ENCODE measurements at places on chromosomes 1 and 21.

GRCh38 chr1:185426848-185427247, 109.8 kb upstream of the IVNS1ABP start:
- DNase-seq: no peak

DNA sequence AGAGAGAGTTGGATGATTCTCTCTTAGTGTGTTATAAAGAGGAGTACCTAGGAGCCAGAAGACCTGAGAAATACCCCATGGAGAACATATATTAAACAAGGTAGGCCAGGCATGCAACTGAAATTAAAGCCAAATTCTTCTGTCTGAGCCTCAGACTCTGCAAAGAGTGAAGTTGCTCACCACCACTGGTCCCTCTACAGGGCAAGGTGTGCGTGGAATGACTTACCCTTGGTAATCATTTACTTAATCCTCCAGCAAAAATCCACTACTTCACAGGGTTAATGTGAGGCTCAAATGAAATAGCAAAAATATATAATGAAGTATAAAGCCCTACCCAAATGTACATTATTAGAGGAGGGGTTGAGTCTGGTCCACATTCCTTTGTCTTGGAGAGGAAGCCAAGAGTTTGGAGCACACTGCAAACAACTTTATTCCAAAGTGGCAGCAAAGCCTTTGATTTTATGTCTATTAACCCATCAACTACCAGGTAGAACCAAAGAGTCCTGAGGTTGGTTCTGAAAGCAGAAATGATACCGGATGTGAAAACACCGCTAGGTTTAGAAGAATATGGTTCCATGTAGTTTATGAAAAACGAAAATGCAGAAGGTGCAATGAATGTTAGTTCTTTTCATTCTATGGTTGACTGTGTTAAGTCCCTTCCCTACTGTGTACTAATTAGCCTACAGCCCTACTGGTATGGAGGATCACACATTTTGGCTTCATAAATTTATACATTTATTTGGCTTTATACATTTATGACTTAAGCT, 8.5 kb downstream of the SSR2 start:
- no peak for DNase-seq

GRCh38 chr1:85473390-85473789, 8.4 kb upstream of the DDAH1 start:
- no peak for DNase-seq

GRCh38 chr21:34009193-34009592, 64.2 kb upstream of the MRPS6 start:
- DNase-seq: no peak

DNA sequence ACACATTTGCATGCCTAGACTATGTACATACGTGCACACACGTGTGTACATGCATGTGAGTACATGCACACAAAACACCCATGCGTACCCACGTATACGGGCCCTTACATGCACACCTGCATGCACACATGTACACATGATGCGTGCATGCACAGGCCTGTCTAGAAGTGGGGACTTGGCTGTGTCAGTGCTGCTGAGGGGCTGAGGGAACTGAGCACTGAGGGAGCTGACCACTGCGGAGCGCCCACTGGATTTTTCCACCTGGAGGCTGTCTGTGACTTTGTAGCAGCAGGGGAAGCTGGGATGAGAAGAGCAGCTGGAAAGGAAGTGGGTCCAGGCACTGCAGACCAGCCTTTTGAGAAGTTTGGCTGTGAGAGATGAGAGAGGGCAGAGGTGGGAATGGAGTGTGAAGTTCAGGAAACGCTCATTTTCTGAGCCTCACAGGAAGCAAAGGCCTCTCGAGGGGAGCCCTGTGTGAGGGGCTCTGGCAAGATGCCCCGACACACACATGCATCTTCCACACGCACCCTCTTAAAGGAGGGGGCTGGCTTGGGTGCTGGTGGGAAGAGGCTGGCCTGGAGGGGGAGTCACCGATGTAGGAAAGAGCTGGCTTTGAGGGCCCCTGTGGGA, 20.9 kb downstream of the PODN start:
- DNase-seq: no peak

- no peak for DNase-seq
Observed at GRCh38 chr21:17780539-17780938, 38.6 kb downstream of the C21orf91 start.

- no peak for DNase-seq
Observed at GRCh38 chr1:42679364-42679983, 2.7 kb upstream of the YBX1 start.

GRCh38 chr1:210527091-210527490, 198.4 kb downstream of the HHAT start:
- DNase-seq: no peak

GRCh38 chr1:94463765-94464330, 45.7 kb downstream of the ABCD3 start:
- no peak for DNase-seq

GRCh38 chr1:109784551-109785252, 21.0 kb upstream of the EPS8L3 start:
- DNase-seq: no peak

- no peak for DNase-seq
Observed at GRCh38 chr21:38496224-38496623, 2.1 kb downstream of the ERG start.

- DNase-seq: no peak
Observed at GRCh38 chr1:65105596-65105995, 42.4 kb upstream of the AK4 start.

DNA sequence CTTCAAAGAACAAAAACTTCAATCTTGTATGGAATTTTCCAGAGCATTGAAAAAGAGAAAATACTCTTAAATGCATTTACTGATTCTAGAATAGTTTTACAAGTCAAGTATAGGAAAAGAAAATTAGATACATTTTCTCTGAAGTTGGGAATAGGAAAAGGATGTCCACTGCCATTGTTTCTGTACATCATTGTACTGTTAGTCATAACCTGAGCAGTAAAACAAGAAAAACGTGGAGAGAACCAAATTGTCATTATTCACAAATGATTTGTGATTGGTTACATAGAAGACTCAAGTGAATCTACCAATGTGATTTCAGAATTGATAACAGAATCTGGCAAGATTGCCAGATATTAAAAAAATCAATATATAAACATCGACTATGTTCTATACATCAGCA, 27.4 kb downstream of the PRKACB start:
- DNase-seq: no peak

DNA sequence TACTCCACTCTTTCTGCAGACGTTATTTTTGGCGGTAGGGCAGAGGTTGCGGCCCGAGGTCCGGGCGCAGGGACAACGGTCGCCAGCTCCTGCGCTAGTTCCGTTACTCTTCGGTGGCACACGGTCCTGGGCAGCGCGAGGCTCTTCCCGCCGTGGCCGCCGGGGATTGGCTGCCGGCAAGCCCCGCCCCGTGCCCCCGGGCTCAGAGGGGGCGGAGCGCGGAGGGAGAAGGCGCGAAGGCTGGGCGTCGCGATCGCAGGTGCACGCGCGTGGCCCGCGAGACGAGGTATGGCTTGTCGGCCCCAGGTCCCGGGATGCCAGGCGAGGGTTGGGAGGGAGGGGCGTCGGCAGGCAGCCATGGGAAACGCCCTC, 518 bp upstream of the SHE start:
- no peak for DNase-seq

GRCh38 chr21:39189857-39190604, 6.8 kb upstream of the PSMG1 start:
- DNase-seq: no peak

DNA sequence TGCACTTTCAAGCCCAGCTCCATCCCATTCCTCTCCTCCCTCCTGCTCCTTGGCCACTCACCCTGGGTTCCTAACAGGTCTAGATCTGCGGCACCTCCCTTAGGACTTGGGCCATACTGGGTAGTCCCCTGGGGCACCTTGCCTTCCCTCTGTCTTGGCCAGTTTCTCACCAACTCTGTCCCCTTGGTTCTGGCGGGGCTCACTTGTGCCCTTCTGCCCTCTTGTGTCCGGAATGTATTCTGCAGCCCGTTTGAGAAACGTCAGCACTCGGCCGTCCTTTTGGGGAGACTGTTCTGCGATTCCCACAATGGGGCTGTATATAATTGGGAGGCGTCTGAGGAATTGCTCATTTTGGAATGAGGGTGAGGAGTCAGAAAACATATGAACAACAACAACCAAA, 162.4 kb downstream of the ZSCAN20 start:
- peak; percentile 45 for DNase-seq
